ENCODE measurements at places on chromosomes 6 and 20. TPM values are rescaled to one million over a fixed set of nuclear protein-coding genes. Genes with fewer than 3 reads are reported as not detected.

CST4 gene
- total RNA-seq, result not detected

DNA sequence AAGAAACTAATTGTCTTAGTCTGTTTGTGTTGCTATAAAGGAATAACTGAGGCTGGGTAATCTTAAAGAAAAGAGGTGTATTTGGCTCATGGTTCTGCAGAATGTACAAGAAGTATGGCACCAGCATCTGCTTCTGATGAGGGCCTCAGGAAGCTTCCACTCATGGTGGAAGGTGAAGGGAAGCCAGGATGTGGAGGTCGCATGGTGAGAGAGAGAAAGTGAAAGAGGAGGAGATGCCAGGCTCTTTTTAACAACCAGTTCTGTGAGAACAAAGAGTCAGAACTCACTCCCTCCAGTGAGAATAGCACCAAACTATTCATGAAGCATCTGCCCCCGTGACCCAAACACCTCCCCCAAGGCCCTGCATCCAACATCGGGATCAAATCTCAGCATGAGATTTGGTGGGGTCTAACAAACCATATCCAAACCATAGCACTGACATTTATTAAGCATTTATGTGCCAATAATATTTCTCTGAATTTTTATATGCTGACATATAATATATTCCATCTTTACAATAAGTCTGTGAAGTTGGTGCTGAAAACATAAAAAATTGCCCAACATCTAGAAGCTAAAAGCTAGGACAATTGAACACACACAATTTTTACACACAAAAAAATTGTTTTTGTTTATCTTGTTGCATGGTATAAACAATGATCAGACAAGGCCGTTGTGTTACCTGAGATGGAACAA, 29.2 kb upstream of the BTN3A2 start:
- H3K4me1 ChIP-seq, result peaks cover 27% of the 10 kb centered on the region
- H3K4me3 ChIP-seq, result no peak overlapping the region
- no peaks in the 10 kb centered on the region for H3K36me3 ChIP-seq
- no peak for DNase-seq

GRCh38 chr6:168170841-168171601, 92.0 kb upstream of the FRMD1 start:
- H3K4me3 ChIP-seq, result no peak overlapping the region
- no peak overlapping the region for H3K27ac ChIP-seq
- H3K36me3 ChIP-seq, result no peaks in the 10 kb centered on the region

DNA sequence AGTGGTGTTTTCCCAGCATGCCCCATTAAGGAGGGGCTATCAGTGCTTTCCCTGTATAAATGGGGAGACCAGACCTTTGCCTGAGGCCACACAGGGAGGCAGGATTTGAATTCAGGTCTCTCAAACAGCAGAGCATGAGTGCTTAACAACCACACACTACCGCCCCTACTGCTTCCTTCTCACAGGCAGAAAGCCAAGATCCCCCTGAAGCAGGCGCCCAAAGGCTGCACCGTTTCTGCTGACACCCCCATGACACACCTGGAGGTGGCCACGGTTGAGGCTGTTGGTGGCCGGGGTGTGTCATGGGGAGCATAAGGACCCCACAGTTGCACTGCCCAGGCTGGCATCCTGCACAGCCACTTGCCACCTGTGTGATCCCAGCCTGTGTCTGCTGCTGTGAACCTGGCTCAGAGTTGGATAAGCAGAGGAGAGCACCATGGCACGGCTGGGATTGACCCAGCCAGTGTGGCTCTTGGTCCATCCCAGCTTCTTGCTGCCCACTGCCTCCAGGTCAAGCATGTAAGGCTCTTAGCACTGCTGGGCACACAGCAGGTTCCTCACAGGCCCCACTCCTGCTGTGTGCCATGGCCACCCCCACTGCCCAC, 28.3 kb downstream of the PCK1 start:
- no peak overlapping the region for H3K27ac ChIP-seq
- no peaks in the 10 kb centered on the region for H3K4me1 ChIP-seq
- DNase-seq, result no peak
- no peak overlapping the region for H3K4me3 ChIP-seq
- H3K36me3 ChIP-seq, result no peaks in the 10 kb centered on the region

PRRT1 gene
- total RNA-seq, result 6.1 TPM
